Activated T-helper 1 cell treated with Interleukin-2 at 50 U/mL for 16 hours (primary cell): ENCODE measurements at places on chromosomes 4 and X.

DNA sequence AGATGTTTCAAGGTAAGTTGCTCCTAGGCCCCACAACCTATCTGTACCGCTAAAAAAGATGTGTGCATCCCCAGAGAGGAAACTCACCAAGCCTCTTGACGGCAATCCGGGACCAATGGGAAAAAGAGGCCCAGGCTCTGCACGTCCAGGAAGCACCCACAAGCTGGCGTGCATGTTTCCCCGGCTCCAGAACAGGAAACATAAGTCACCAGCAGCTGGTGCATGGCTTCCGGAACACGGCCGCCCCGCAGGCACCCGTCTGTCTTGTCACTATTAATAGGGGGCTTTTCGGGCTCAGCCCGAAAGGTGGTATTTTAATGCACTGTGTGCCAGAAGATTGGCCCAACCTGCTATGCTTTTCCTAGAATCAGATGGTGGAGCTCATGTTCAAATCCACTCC, 22.2 kb downstream of the CRMP1 start:
- no peak for DNase-seq

DNA sequence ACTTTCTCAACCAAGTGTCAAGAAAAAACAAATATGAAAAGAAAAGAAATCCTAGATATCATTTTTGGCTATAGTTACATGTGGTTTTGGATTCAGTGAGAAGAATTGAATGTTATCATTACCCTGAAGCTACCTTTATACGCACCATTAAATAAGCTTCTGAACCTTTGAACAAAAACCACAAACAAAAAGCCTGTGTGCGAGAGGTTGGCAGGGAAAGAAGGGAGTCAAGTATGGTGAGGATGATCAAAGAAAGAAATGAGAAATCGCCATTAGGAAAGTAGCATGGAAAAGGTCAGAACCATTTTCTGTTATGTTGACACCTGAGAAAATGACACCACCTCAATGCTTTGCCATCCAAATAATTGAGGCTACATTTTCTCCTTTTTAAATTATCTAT, 1.2 kb upstream of the SLC7A11 start:
- no peak for DNase-seq

GRCh38 chr4:62004881-62005280, 804.8 kb downstream of the ADGRL3 start:
- DNase-seq = no peak

- DNase-seq = no peak
Measured at GRCh38 chr4:137700751-137701150, 168.5 kb upstream of the PCDH18 start.

DNA sequence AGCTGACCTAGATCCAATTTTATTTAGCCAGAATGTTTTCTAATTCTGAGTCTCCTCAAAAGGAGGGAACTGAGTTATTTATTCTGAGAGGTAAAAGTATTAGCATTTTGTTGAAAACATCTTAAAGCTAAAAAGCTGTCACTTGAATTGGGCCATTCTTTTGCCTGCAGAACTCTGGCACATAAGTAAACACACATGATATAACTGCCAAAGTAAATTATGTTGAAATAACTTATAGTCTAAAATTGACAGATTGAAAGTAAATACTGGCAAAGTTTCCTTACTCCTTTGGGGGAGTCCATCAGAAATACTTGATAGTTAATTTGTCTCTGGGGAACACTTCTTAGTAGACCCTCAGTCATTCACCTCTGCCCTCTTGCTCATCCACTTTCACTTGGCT, 38.3 kb upstream of the SLC25A4 start:
- DNase-seq = no peak

DNA sequence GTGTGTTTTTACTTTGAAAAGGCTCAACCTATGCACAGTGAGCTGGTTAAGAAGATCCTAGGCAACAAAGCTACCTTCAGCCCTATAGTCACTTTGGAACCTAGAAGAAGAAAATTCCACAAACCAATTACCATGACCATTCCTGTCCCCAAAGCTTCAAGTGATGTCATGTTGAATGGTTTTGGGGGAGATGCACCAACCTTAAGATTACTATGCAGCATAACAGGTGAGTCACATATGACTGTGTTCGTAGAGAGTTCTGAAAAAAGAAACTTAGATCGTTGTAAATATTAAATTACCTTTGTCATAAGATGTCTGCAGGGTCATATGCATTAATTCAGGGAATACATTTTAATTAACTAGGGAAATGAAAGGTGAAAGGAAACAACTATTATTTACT, 287.1 kb downstream of the ANK2 start:
- no peak for DNase-seq

- DNase-seq = no peak
Measured at GRCh38 chr4:189822326-189822725, 118.3 kb upstream of the FRG1 start.

GRCh38 chr4:173448608-173449379, 49.9 kb upstream of the SCRG1 start:
- DNase-seq = no peak

DNA sequence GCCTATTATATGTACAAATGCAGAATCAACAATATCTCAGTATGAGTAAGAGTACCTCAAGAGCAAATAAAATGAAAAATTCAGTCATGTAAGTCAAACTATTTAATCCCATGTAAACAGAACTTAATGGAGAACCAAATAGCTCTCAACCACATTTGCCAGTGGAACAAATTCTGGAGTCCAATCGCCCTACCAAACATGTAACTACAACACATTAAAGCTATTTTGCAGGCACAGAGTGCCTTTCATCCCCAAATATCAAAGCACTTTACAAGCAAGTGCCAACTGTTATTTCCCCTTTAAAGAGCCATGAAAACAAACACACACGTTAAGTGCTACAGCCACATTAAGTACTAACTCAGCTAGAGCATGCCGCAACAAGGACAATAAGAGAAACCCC, 51.3 kb downstream of the PCDH19 start:
- DNase-seq = no peak

DNA sequence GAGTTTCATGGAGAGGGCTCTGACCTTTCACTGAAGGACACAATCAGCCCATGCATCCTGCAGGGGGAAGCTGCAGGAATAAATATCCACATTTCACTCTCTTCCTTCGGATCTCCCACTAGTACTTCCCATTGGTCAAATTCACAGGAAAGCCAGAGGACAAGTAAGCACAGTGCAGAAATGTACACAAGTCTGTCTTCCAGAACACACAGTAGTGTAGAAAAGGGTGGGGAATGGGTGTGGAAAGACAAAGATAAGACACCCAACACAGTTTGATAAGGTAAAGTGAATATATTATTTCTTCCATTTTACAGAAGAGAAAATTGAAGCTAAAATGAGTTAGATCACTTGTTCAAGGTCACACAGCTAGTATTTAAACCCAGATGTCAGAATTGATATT, 81.1 kb upstream of the PCDH19 start:
- DNase-seq = no peak

GRCh38 chr4:94457692-94458106, 6.0 kb downstream of the PDLIM5 start:
- no peak for DNase-seq

GRCh38 chrX:108178143-108178498, 86.5 kb downstream of the ATG4A start:
- DNase-seq = no peak

DNA sequence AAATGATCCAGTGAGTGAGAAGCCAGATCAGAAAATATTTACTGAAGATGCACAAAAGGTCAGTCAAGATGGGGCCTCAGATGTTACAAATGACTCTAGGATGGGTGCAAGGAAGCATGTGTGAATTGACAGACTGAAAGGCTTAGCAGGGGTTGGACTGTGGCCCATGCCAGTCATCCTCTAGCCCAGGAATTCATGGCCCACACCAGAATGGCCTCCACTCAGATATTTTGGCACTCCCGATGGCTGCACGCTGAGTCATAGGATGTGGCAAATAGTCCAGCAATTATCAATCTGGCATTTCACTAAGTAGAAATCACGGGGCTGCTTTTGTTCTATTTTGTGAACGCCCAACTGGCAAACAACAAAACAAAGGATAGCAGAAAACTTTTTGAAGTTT, 406.5 kb downstream of the IQCM start:
- no peak for DNase-seq

DNA sequence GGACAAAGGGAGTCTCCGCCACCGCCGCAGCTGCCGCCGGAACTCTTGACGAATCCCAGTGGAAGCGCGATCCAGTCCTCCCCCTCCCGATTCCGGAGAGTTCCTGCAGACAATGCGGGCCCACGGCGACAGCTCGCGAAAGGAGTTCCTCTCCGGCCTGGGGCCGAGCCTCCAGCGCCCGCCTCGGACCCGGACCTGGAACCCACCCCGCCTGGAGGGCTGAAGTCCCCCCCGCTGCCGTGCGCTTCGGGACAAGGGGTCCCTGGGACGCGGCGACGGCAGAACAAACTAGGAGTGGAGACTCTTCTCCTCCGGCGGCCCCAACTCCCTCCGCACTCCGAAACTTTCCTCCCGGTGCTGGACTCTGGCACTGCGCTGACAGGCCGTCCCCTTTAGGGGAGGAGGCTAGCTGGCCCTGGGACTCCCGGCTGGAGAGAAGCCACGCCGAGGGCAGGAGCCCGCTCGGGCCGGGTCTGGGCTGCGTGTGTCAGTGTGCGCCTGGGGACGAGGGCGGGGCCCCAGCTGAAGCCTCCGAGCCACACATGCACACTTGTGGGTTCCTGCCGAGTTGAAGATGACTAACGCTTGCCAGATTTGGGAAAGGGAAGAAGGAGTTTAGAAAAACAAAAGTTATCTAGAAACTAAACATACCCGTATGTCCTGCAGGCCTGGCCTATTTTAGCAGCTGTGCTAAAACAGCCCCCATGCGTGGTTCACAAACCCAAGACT, at the start of gene ANTXR2:
Gene ANTXR2 (minus strand): TSS at position 486 of the 729 bp plus-strand sequence. CDS start 669 bp downstream, outside the sequence.
- peak; percentile 52 for DNase-seq

GRCh38 chr4:156390599-156391324, 437.1 kb upstream of the CTSO start:
- no peak for DNase-seq

DNA sequence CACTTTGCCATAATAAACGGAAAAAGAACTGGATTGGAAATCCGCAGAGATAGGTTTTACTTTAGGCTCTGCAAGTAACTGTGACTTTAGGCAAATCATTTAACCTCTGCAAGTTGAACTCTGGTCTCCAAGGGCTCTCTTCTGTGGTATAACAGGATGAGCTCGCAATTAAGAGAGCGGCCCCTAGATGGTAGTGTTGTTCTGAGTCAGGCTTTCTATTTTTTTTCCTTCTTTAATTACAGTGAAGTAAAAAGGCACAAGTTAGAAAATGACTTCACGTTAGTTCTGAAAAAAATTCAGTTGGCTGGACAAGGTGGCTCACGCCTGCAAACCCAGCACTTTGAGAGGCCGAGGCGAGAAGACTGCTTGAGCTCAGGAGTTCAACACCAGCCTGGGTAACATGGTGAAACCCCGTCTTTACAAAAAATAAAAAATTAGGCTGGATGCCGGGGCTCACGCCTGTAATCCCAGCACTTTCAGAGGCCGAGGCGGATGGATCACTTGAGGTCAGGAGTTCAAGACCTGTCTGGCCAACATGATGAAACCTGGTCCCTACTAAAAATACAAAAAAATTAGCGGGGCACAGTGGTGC, 18.0 kb downstream of the RPS3A start:
- no peak for DNase-seq

- no peak for DNase-seq
Measured at GRCh38 chr4:121555315-121556107, 141.3 kb downstream of the ANXA5 start.

DNA sequence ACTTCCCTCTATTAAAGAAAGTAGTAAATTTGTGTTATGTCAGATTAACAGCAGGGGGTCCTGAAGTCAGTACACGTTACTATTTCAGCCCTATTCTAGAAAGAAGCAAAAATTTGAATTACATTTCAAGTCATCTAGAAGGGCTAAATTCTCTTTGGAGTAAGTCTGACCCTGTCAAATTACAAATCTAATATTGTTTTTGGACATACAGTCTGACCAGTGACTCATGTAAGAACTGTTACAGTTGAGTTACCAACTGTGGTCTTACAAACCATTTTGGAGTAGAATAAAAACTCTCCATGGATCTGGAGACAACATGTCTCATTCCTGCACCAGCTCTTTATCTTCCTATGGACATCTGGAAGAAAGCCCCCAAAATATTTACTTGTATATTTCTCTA, 36.0 kb upstream of the GYPA start:
- no peak for DNase-seq

- no peak for DNase-seq
Measured at GRCh38 chrX:38594434-38594833, 33.1 kb downstream of the TSPAN7 start.

DNA sequence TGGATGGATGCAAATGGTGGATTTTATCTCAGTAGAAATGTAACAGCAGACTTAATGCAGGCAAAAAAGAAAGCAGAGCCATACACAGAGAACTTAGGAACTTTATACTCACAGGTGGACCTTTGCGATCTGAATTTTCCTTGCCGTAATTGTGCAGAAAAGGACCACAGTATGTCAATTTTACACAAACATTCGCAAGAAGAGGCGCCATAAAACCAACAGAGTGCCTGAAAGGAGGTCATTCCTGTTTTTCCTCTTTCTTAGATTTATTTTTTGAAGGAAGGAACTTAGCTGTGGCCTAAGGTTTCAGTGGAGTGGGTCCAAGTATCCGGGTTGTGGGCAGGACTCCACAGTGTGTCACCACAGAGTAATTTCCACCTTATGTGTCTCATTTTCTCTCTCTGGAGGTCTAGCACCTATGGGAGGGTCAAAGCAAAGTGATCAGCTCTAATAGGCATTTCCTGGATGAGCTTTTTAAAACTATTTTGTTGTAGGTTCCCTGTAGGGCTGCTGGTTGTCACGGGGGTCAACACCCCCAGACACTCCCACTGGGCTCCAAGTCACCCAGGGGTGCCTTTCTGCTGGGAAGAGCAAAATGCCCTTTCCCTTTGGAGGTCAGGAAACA, 24.7 kb upstream of the PBDC1 start:
- DNase-seq = no peak

DNA sequence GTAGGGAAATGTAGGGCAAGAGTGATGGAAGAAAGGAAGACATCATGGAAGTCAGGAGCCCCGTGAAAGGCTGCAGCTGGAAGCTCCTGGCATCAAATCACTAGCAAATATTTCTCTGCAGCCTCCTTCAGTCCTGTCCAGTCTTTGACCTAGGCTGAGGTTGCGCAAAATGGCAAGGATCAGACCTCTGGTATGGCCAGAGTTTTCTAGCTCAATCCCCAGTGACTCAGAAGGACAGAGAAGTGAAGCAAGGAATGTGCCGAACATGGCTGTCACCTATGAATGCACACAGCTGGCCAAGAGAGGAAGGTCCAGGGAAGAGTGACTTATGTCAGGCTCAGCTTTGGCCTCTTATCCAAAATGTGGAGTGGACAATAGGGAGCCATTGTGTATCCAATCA, 71.1 kb upstream of the PHOX2B start:
- DNase-seq = no peak

DNA sequence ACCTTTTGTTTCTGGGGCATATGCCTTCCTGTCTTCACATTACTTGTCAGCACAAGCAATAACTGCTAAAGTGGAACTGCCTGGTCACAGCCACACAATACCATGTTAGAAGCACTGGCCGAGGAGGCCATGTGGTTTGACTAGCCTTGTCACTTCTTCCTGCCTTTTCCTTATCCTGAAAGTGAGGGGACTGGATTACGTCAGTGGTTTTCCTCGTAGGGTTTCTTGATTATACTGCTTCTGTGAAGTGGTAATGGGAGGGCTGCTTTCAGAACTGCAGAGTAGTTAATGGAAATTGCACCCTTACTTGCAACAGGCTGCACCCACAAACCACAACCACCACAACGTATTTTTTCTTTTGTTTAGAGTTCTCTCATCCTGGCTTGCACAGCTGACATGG, 26.6 kb downstream of the ZRSR2 start:
- DNase-seq = peak; percentile 4

GRCh38 chrX:47146936-47147859, 2.2 kb downstream of the RBM10 start:
- no peak for DNase-seq

GRCh38 chr4:156154978-156155377, 201.3 kb upstream of the CTSO start:
- DNase-seq = no peak

- DNase-seq = no peak
Measured at GRCh38 chrX:118502161-118502789, 6.7 kb downstream of the DOCK11 start.
